K562 (cell line): ENCODE measurements at places on chromosomes 11 and 22. TPM values are rescaled to one million over a fixed set of nuclear protein-coding genes. Genes with fewer than 3 reads are reported as not detected.

- DNase-seq, result no peak
These were observed 1.0 kb upstream of the C11orf86 start for GRCh38 chr11:66973956-66974580.

DNA sequence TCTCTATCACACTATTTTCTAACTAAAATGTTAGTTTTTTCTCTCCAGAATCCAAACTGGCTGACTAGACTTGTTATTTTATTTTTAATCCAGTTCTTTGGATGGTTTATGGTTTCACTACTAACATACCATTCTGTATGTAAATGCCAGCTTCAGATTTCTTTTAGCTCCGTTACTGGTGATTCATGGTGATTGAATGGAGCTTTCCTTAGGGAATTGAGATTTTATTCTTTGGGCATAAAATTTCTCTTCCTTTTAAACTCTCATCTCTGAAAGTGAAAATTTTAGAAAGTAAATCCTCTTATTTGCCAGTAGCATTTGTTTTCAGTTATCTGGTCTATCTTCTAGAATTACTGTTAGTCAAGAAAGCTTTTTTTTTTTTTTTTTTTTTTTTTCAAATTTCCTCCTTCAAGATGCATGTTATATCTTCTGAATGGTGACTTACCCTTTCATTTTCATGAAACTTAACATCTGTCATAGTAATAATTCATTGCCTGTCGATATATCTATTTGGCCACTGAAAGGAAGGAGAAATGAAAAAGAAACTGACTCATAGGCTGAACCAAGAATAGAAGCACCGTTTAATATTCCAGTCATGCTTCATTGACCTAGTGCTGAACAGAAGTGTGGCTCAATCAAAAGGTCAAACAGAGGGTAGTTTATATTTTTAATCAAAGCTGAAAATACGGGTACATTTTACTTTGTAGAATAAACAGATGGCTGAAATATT is 6.4 kb downstream of the ENDOD1 start:
- DNase-seq, result no peak

DNA sequence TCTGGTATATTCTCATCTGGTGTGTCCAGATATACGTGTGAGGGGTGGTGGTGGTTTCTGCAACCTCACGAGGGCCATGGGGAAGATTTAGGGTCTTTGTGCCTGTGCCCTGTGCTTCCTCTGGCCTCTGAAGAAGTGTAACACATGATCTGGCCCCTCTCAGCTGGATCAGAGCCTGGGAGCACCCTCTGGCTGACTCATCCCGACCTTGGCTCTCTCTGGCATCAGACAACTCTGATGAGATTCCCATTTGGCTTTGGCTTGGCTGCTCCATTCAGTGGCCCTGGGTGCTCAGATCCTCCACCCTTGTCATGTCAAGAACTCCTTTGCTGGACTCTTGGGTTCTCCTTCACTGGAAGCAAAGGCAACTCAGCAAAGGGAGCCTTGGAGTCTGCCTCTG is 45.2 kb downstream of the RASSF10 start:
- DNase-seq, result no peak

DNA sequence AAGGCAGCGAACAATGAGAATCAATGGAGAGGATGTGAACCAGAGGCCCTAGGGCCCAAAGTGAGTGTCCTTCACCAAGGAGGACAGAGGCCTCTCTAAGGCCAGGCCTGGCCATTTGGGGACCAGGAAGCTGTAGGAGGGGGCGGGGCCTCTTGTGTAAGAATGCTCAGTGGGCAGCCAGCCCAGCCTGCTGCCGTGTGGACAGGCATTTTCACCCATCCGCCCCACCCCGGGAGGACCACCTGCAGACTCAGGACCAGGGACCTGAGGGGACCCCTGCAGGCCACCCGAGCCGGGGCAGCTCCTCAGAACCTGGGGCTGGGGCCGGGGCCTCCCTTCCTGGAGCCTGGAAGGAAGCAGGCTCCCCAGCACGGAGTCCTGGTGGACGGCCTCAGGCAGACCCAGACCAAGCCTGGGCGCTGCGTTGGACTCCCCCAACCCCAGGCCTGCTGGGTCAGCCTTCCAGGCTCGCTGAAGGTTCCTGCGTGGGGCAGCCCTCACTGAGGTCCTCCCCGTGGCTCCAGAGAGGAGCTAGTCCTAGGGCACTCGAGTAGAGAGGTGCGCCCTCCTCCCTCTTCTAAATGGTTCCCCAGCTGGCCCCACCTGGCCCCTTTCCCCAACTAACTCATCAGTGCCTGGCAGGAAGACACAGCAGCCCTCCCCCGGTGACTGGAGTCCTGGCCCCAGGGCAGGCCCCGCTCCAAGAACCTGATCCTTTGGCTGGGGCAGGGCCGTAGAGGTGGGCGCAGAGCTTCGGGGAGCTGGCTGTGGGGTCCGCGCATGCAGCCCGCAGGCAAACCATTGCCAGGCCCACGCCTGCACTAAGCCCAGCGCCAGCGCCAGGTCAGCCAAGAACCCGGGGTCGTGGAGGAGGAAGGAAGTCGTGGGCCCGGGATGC is 1.5 kb upstream of the TRABD start:
- no peak for DNase-seq

GRCh38 chr22:29503811-29504372 is 23.9 kb downstream of the NEFH start:
- DNase-seq, result no peak

DNA sequence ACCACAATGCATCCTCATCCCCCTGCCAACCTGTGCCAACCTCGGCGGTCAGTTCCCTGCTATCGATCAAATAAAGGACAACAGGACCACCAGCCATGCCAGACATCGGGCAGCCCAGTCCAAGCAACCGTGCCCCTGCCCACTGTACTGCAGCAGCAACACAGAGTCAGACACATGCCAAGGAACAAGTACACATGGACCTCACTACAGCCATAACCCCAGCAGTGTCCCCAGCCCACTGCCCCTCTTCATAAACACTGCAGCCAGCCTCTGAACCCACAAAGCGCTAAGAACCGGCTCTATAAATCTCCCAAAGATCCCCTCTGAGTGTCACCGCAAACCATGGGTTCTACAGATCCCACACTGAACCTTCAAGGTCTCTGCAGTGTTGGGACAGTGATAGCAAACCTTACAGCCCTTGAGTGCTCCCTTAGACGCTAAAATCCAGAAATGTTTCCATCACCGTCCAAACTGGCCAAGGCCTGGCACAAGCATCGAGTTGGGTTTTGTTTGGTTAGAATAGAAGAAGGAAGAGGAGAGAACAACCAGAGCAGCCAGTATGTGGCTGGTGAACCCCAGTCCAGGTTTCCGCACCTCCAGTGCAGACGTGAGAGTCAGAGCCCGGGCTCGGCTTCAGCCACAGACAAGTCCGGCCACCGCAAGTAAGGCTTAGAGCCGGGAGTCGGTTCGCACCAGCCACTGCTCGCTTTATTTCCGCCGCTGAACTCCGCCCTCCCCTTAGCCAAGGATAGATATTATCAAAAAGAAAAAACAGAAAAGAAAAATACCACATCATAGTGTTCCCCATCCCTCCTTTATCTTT is 7.9 kb downstream of the PAX6 start:
- DNase-seq, result no peak

The SCGB1A1 gene
- 0.55 and 1.1 TPM in 2 replicates for total RNA-seq
